Activated T-helper 2 cell treated with anti-CD3 and anti-CD28 coated beads, Interferon-gamma antibody, Interleukin-2, Interleukin-4, amounts not matched to agents 10 μg/mL and 5 μg/mL and 100 μg/mL, durations not matched to agents 14 hours and 24 hours and 36 hours (primary cell): ENCODE measurements at places on chromosomes 6 and 20. TPM values are rescaled to one million over a fixed set of nuclear protein-coding genes. Genes with fewer than 3 reads are reported as not detected.

- no peak for DNase-seq
- no peak overlapping the region for H3K27ac ChIP-seq
- no peaks in the 10 kb centered on the region for H3K27me3 ChIP-seq
- H3K36me3 ChIP-seq, result no peaks in the 10 kb centered on the region
- no peaks in the 10 kb centered on the region for H3K4me1 ChIP-seq
These were observed 295.2 kb downstream of the GJA1 start for GRCh38 chr6:121730616-121731015.

GRCh38 chr6:124823240-124824111, 138.8 kb upstream of the RNF217 start:
- H3K4me1 ChIP-seq, result no peaks in the 10 kb centered on the region
- H3K4me3 ChIP-seq, result no peak overlapping the region
- DNase-seq, result no peak
- H3K36me3 ChIP-seq, result no peaks in the 10 kb centered on the region
- H3K27me3 ChIP-seq, result no peaks in the 10 kb centered on the region
- H3K27ac ChIP-seq, result no peak overlapping the region

- H3K4me1 ChIP-seq, result no peaks in the 10 kb centered on the region
- H3K27me3 ChIP-seq, result peaks cover 4% of the 10 kb centered on the region
- H3K4me3 ChIP-seq, result no peak overlapping the region
- no peak for DNase-seq
These were observed 20.0 kb upstream of the LBP start for GRCh38 chr20:38326309-38326708.

- H3K36me3 ChIP-seq, result no peaks in the 10 kb centered on the region
- no peak overlapping the region for H3K4me3 ChIP-seq
- no peak overlapping the region for H3K27ac ChIP-seq
These were observed 9.6 kb upstream of the IL17A start for GRCh38 chr6:52176550-52176949.

DNA sequence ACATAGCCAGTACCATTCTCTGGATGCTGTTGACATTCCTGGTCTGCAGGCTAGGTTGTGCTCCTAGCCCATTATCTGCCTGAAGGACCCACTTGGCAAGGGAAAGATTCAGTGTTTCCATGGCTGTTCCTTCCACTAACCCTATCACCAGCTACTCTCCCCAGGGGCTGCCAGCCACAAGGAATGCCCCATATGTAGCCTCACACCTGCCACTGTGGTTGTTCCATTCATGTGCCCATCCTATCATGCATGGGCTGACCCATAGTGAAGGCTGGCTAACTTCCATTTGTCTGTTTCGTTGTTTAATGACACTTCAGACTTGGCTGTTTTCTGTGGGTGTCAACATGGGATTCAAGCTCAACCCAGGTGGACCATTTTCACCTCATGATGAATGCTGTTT, 25.6 kb upstream of the HLA-A start:
- peaks cover 32% of the 10 kb centered on the region for H3K27me3 ChIP-seq
- H3K4me3 ChIP-seq, result no peak overlapping the region
- peaks cover 5% of the 10 kb centered on the region for H3K4me1 ChIP-seq
- no peak overlapping the region for H3K27ac ChIP-seq

- peaks cover 40% of the 10 kb centered on the region for H3K27me3 ChIP-seq
- H3K27ac ChIP-seq, result no peak overlapping the region
- no peak for DNase-seq
- H3K4me1 ChIP-seq, result no peaks in the 10 kb centered on the region
These were observed 2.2 kb downstream of the FABP7 start for GRCh38 chr6:122781716-122782115.

GRCh38 chr6:109242029-109242428, 140.2 kb downstream of the CD164 start:
- H3K4me1 ChIP-seq, result peaks cover 16% of the 10 kb centered on the region
- no peaks in the 10 kb centered on the region for H3K27me3 ChIP-seq
- no peak overlapping the region for H3K27ac ChIP-seq
- DNase-seq, result no peak

GRCh38 chr20:36147690-36148089, 6.8 kb upstream of the EPB41L1 start:
- peaks cover 2% of the 10 kb centered on the region for H3K4me1 ChIP-seq
- no peak overlapping the region for H3K27ac ChIP-seq
- H3K36me3 ChIP-seq, result no peaks in the 10 kb centered on the region
- H3K27me3 ChIP-seq, result peaks cover 10% of the 10 kb centered on the region
- H3K4me3 ChIP-seq, result no peak overlapping the region

DNA sequence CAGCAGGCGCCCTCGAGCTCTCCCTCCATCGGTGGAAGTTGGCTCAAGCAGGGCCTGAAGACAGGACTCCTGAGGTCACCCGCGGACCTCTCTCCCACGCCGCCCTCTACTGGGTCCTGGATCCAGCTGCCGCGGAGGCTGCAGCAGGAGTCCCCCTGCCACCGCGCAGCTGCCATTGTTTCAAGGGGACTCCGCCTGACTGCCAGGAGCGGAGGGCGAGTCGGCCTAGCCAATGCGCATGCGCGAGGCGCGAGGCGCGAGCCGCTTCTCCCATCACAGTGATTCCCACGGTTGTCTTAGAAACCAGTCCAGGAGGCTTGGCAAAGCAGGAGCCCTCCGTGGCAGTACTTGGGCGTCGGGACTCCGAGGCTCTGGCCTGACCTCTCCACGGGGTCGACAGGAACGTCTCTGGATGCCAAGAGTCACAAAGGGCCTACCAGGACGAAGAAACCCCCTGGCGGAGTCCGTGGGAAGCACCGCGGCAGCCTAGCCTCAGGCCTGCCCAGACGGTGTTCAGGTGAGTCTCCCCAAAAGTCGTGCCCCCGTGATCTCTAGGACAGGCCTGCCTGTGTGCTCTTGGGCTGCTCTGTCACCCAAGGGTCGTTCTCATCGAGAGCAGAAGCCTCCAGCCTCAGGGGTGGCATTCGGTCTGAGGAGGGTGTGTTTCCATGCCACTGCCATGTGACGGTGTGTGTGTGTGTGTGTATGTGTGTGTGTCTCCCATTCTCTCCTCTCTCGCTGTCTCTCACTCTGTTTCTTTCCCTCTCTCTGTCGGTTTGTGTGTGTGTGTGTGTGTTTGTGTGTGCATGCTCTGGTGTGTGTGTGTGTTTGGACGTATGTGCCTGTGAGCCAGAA, 290.6 kb upstream of the ZNF337 start:
- peak overlapping the region; percentile 58 for H3K4me3 ChIP-seq
- DNase-seq, result peak; percentile 39
- peaks cover 7% of the 10 kb centered on the region for H3K4me1 ChIP-seq
- no peaks in the 10 kb centered on the region for H3K36me3 ChIP-seq
- H3K27ac ChIP-seq, result no peak overlapping the region
- H3K27me3 ChIP-seq, result peaks cover 6% of the 10 kb centered on the region

- DNase-seq, result no peak
- H3K27ac ChIP-seq, result no peak overlapping the region
- H3K27me3 ChIP-seq, result no peaks in the 10 kb centered on the region
- H3K4me3 ChIP-seq, result no peak overlapping the region
These were observed 196.1 kb downstream of the JARID2 start for GRCh38 chr6:15441981-15442380.

DNA sequence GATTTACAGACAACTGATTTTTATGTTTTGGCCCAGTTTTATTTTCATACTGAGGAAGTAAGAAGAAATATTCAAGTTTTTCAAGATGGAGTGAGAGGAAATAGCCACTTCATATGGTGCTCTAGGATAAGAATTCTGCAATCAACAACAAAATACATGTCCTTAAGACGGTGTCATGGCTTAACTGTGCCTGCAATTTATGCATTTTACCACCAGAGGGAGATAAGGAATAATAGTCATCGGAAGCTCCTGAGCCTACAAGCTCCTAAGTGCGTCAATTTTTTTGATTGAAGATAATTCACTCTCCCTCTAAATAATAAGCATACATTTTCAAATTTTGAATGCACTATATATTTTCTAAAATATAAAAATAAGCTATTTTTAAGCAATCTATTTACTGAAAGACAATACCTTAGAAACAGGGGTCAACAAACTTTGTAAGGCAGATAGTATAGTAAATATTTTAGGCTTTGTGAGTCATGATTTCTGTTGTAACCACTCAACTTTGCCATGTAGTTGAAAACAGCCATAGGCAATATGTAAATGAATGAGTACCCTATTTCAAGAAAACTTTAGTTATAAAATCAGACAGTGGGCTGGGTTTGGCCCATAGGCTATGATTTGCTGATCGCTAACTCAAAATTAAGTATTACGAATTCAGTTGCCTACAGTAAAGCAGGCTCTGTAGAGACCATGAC, 230.9 kb upstream of the DTNBP1 start:
- H3K27me3 ChIP-seq, result no peaks in the 10 kb centered on the region
- H3K27ac ChIP-seq, result no peak overlapping the region
- H3K4me3 ChIP-seq, result no peak overlapping the region
- peaks cover 4% of the 10 kb centered on the region for H3K36me3 ChIP-seq
- no peak for DNase-seq

DNA sequence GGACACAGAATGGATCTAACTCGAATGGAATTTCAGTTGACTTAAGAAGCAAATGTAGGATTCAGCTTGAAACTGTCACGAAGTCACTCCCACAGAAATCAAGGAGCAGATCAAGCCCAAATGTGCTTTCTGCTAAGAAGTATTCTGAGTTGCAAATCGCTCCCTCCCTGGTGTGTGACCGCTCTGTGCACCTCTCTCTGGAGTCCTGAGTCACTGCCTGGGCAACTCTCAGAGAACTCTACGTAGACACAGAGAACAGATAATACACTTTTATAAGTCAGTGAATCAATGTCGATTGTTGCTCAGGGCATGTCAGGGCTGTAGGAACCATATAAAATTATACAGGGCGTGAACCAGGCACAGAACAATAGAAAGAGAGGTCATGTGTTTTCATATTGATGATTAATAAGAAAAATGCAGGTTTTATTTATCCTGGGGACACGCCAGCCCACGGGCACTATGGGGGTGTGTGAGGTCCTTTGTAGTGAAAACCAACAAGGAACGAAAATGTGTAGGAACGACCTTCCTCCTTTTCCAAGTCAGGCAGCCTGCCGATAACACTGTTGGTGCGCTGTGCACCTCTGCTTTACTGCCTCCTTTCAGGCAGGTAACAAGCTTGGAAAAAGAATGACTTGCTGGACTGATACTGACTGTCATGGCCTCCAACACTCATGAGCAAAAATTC, 248.1 kb upstream of the FOXQ1 start:
- H3K27ac ChIP-seq, result no peak overlapping the region
- H3K4me3 ChIP-seq, result no peak overlapping the region
- H3K36me3 ChIP-seq, result no peaks in the 10 kb centered on the region
- H3K27me3 ChIP-seq, result peaks cover 5% of the 10 kb centered on the region
- no peaks in the 10 kb centered on the region for H3K4me1 ChIP-seq
- DNase-seq, result no peak

GRCh38 chr6:39137245-39137644, 22.3 kb upstream of the SAYSD1 start:
- no peak overlapping the region for H3K4me3 ChIP-seq
- H3K27me3 ChIP-seq, result peaks cover 5% of the 10 kb centered on the region
- H3K36me3 ChIP-seq, result no peaks in the 10 kb centered on the region
- peak; percentile 21 for DNase-seq
- H3K4me1 ChIP-seq, result peaks cover 6% of the 10 kb centered on the region

GRCh38 chr6:47004463-47004862, 37.7 kb downstream of the ADGRF1 start:
- no peaks in the 10 kb centered on the region for H3K36me3 ChIP-seq
- H3K27me3 ChIP-seq, result peaks cover 2% of the 10 kb centered on the region
- no peak overlapping the region for H3K27ac ChIP-seq
- DNase-seq, result no peak
- H3K4me3 ChIP-seq, result no peak overlapping the region
- H3K4me1 ChIP-seq, result no peaks in the 10 kb centered on the region

GRCh38 chr20:35876033-35876320, 78.3 kb downstream of the SCAND1 start:
- no peak for DNase-seq
- no peaks in the 10 kb centered on the region for H3K27me3 ChIP-seq
- no peak overlapping the region for H3K27ac ChIP-seq
- H3K4me3 ChIP-seq, result no peak overlapping the region

GRCh38 chr6:136249336-136249735, 775 bp downstream of the MTFR2 start:
- DNase-seq, result no peak
- H3K4me1 ChIP-seq, result peaks cover 48% of the 10 kb centered on the region
- H3K27me3 ChIP-seq, result no peaks in the 10 kb centered on the region
- H3K36me3 ChIP-seq, result peaks cover 50% of the 10 kb centered on the region
- peak overlapping the region; percentile 91 for H3K27ac ChIP-seq

DNA sequence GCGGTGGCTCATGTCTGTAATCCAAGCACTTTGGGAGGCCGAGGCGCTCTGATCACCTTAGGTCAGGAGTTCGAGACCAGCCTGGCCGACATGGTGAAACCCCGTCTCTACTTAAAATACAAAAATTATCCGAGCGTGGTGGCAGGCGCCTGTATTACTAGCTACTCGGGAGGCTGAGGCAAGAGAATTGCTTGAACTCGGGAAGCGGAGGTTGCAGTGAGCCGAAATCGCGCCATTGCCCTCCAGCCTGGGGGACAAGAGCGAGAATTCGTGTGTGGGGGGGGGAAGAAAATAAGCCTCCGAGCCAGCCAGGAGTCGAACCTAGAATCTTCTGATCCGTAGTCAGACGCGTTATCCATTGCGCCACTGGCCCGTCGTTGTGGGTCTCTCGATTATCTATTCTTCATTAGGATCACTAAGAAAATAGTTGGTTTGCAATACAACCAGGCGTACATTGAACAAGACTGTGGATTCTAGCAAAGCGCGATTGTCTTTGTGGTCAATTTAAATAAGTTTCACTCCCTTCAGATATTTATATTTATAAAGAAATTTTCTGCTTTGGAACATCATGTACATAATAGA, 33.9 kb upstream of the PRSS16 start:
- peaks cover 9% of the 10 kb centered on the region for H3K4me1 ChIP-seq
- peaks cover 13% of the 10 kb centered on the region for H3K27me3 ChIP-seq
- H3K27ac ChIP-seq, result no peak overlapping the region
- H3K36me3 ChIP-seq, result no peaks in the 10 kb centered on the region
- no peak for DNase-seq
- no peak overlapping the region for H3K4me3 ChIP-seq

DNA sequence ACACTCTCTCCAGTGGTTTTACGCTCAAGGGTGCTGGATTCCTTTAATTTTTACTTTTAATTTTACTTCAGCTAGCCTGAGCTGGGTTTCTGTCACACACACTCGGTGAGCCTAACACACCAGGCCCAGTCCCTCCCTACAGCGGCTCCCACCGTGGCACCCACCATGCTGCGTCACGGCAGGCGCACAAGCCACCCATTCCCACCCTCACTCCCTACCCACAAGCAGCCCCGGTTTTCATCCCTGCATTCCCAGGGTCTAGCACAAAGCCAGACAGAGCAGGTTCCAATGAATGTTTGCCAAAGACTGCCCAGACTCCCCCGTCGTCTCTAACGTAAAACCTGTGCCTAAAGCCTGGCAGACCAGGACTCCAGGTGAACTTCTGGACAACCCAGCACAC, 50.3 kb downstream of the MYH7B start:
- H3K27me3 ChIP-seq, result no peaks in the 10 kb centered on the region
- no peak overlapping the region for H3K4me3 ChIP-seq
- no peaks in the 10 kb centered on the region for H3K4me1 ChIP-seq
- no peak overlapping the region for H3K27ac ChIP-seq
- DNase-seq, result no peak

Gene BEND3
- total RNA-seq, result 15.2 and 15.9 TPM in 2 replicates

Gene HEY2
- not detected in 2 replicates for total RNA-seq

Gene HSPA1L
- 2.1 and 2.4 TPM in 2 replicates for total RNA-seq

Gene CST4
- not detected in 2 replicates for total RNA-seq

Gene ULBP2
- 0.14 and 0.18 TPM in 2 replicates for total RNA-seq
